ENCODE measurements at places on chromosomes 2 and 18.

- no peak for DNase-seq
Observed at GRCh38 chr2:144124882-144125281, 395.0 kb downstream of the ZEB2 start.

DNA sequence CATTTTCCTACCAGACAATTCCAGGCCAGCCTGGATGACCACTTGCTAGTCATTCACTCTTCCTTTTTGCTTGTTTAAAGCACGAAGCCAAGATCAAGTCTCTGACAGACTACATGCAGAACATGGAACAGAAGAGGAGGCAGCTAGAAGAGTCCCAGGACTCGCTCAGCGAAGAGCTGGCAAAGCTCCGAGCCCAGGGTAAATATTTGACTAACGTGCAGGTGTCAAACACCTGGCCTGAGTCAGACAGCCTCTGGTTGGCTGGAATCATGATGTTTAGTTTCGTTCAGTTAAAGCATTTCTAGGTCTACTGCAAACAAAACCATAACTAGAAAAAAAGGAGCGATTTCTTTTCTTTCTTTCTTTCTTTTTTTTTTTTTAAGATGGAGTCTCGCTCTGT lies 44.2 kb upstream of the LYPD6B start:
- DNase-seq, result no peak

DNA sequence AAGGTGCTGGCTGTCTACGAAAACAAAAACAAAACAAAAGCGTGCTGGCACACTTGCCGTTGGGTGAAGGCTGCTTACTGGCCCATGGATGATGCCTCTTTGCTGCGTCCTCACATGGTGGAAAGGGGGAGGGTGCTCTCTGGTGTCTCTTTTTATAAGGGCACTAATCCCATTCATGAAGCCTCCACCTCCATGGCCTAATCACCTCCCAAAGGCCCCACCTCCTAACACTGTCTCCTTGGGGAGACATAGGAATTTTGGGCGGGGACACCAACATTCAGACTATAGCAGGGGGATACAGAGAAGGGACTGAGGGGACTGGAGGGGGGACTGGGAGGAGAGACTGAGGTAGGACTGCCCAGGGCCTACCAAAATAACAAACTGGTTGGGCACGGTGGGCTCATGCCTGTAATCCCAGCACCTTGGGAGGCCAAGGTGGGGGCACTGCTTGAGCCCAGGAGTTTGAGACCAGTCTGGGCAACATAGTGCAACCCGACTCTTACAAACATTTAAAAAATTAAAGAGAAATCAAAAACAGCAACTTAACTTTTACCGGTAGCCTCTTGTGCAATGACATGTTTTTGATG lies 14.5 kb downstream of the PTMA start:
- DNase-seq, result no peak

DNA sequence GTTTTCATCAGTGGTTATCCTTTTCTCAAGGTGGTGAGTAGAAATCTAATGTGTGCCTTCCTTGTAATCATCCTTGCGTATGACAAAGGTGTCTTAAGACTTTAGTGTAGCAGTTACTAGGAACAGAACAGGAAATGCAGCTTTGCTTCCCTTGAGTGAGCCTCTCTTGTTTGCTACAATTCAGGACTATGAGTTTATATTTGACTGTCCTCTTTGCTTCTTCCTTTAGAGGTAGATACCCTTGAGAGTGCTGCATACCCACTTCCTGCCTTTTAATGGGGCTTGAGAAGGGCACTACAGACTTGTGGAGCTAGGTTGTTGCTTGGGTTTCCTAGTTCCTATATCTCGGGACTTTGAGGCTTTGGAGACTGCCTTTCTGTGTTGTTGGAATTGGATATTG lies 3.8 kb downstream of the KCNJ13 start:
- no peak for DNase-seq

DNA sequence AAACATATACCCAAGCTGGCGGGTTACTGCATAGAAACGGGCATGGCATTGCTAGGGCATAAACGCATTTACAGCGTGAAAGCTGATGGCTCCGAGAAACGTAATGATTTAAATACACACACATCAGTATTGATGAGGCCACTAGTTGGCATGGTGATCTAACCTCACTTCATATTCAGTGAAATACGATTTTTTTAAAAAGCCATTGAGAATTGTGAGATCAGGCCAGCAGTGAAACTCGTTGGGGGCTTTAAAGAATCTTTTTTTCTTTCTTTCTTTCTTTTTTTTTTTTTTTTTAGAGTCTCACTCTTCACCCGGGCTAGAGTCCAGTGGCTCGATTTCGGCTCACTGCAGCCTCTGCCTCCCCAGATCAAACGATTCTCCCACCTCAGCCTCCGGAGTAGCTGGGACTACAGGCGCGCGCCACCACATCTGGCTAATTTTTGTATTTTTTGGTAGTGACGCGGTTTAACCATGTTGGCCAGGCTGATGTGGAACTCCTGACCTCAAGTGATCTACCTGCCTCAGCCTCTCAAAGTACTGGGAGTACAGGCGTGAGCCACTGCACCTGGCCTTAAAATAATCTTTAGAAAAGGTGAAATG lies 2.4 kb upstream of the SMAD7 start:
- DNase-seq, result no peak

- no peak for DNase-seq
Observed at GRCh38 chr2:205946226-205946625, 139.7 kb downstream of the INO80D start.

DNA sequence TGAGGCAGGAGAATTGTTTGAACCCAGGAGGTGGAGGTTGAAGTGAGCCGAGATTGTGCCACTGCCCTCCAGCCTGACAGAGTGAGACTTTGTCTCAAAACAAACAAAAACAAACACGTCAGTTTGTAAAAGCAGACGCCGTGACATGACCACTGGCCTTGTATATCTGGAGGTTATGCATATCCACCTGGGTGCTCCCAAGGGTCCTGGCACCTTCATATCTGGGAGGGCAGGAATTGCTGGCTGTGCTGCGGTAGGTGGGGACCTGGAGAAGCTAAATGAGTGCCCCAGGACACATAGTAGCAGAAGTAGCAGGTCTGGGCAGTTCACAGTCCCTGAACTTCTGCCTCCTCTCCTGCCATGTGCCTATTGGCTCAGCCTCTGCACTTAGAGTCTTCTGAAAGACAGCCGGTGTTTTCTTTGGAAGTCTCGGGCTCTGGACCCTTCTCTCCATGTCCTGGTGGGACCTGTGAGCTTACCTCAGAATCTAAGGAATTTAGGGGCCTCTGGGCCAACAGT lies 30.9 kb upstream of the IL1R2 start:
- DNase-seq, result no peak

DNA sequence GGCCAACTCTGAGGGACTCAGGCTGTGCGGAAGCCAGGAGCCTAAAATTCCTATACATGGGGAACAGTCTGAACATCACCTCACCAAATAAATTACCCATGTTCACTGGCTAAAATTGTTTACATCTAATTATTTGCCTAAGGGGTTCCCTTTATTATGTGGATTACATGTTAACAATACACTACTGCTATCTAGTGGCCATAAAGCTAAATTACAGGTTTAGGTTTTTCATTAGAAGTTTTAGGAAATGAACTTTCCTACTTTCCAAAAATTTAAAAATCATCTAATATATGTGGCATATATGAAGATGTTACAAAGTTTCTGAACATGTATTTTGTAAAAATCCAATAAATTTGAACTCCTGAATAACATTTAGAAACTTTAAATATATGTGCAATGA lies 40.3 kb downstream of the PLA2R1 start:
- no peak for DNase-seq

DNA sequence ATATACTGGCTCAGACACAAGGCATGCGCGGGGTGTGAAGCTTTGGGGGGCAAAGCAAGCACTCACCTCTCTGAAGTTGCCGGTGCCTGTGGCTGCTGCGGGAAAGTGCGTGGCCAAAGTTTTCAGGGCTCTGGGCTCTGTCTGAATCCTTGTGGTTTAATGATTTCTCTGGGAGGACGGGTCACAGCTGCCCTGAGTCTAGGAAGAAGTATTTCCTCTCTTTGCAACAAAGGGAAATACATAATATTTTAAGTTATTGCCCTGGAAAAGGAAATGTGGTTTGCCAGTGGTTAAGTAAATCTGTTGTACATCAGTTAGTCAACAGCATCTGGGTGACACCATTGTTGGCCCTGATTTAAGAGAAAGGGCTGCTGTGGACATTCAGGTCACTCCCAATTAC lies 56.7 kb upstream of the ZDBF2 start:
- DNase-seq, result no peak

DNA sequence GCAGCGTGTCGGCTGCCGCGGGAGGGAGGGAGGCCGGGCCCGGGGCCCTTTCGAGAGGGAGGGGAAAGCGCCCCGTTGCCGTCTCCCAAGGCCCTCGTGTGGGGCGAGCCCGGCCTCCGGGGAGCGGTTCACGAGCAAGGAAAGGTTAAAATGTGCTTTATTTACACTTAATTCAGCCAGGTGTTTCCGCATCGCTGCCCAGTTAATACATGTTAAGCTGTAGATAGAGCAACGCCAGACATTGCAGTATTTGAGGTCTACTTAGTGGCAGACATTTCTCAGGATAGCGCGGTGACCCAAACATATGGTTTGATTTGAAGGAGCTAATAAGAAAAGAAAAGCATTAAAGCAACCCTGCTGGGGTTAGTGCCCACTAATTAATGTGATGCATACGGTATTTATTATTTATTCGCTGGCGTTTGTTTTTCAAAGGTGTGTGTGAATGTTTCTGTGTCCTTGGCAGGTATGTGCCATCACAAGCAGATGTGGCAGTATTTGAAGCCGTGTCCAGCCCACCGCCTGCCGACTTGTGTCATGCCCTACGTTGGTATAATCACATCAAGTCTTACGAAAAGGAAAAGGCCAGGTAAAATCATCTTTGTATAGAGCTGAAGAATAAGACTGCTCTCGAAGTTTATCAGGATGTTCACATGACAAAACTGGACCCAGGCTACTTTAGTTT lies 571 bp downstream of the EEF1B2 start:
- DNase-seq, result no peak

DNA sequence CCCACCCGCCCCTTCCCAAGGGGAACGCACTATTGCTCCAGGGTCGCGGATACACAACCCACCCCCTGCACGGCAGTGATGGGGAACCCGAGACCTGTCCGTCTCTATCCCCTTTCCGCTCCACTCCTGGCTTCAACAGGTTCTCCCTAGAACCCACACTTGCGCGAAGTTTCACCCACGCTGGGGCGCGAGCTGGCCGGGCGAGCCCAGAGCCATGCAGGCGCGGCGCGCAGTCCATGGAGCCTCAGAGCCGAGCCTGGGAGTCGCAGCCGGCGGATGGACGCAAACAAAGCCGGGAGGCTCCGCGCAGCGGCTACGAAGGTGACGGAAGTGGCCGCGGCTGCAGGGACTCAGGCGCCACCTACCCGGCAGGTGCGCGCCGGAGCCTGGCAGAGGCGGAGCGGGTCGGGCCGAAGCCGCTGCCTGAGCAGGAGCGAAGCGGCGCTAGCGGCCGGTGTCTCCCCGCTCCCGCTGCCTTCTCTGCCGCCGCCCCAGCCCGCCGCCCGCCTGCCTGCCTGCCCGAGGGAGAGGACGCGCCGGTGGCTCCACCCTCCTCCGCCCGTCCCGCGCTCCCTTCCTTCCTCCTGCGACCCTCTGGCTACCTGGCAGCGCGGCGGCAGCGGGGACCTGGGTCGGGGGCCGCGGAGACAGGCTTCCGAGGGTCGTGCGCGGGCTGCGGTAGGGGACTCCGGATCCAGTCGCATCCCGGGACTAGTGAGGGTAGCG lies 14.0 kb downstream of the ALPG start:
- no peak for DNase-seq

DNA sequence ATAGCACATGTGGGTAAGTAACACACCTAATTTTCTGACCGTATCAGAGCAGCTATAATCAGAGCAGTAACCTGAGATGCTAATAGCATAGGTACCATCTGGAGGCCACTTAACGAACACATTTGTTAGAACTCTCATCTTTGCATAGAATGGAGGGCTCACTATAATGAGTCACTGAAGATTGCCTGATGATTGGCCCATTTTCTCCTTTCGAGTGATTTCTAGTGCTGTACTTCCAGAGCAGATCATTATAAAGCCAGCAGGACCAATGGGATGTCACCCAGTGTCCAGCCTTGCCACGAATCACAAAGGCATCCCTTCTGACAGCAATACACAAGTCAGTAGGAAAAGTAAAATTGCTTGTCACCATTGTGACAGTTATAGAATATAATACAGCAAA lies 81.7 kb upstream of the REV1 start:
- no peak for DNase-seq

DNA sequence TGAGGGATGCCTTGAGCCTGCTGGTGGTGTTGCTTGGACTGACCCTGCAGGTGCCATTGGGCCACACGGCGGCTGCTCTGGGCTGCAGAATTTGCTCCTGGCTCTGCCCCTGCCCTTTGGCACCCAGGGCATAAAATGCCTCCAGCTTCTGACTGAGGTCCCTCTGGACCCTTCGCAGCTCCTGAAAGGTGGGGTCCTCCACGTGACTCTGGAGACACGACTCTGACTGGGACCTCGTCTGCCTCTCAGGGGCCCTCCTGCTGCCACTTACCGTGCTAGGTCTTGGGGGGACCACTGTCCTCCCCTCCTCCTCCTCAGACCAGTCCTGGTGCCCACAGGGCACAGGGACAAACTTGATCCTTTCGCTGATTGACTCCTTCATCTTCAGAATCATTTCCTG lies 2.1 kb downstream of the PCARE start:
- no peak for DNase-seq

DNA sequence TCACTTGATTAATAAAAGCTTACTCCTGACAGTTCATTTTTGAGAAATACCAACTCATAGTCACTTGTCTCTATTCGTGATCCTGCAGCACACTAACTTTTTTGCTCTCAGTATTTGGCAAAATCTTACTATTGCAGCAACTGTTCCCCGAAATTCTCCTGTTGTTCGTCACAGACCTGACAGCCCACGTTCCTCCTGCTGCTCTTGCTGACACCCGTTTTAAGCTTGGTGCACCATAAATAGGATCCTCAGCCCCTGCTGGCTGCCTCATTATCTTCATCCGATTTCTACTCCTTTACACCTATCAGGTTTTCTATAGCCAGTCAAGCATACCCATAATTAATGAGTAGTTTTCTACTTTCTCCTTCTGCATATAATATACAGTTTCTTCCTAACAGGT lies 368.8 kb downstream of the PLCL1 start:
- DNase-seq, result no peak

All from tibial nerve (tissue), 4 donors.